ENCODE measurements at places on chromosomes 5 and 9.

- no peak for DNase-seq
Measured at GRCh38 chr5:31909073-31909472, 265.0 kb downstream of the GOLPH3 start.

GRCh38 chr5:169653091-169653490 is 16.0 kb downstream of the DOCK2 start:
- no peak for DNase-seq

- no peak for DNase-seq
Measured at GRCh38 chr9:8916771-8917170, 1117.2 kb upstream of the DMAC1 start.

- no peak for DNase-seq
Measured at GRCh38 chr9:88221105-88221504, 82.8 kb upstream of the SPATA31C2 start.

GRCh38 chr9:37624073-37624472 is 26.7 kb upstream of the FRMPD1 start:
- DNase-seq = no peak

- DNase-seq = no peak
Measured at GRCh38 chr5:114612406-114612805, 250.5 kb downstream of the KCNN2 start.

GRCh38 chr9:34544035-34544434 is 21.2 kb upstream of the ENHO start:
- no peak for DNase-seq

- DNase-seq = no peak
Measured at GRCh38 chr9:92614123-92614510, 55.8 kb downstream of the IPPK start.

- no peak for DNase-seq
Measured at GRCh38 chr5:56317923-56318561, 84.9 kb upstream of the ANKRD55 start.

- no peak for DNase-seq
Measured at GRCh38 chr9:87301371-87301770, 196.3 kb upstream of the DAPK1 start.

GRCh38 chr9:118439441-118439840 is 735.2 kb downstream of the TLR4 start:
- no peak for DNase-seq

DNA sequence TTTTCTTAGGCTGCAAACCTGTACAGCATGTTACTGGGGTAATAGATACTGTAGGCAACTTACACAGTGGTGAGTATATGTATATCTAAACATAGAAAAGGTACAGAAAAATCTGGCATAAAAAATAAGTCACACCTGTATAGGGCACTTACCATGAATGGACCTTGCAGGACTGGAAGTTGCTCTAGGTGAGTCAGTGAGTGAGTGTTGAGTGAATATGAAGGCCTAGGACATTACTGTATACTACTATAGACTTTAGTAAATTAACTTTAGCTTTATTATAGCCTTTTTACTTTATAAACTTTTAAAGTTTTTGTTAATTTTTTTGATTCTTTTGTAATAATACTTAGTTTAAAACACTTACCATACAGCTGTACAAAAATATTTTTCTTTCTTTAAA is 51.3 kb downstream of the DENND4C start:
- DNase-seq = no peak

DNA sequence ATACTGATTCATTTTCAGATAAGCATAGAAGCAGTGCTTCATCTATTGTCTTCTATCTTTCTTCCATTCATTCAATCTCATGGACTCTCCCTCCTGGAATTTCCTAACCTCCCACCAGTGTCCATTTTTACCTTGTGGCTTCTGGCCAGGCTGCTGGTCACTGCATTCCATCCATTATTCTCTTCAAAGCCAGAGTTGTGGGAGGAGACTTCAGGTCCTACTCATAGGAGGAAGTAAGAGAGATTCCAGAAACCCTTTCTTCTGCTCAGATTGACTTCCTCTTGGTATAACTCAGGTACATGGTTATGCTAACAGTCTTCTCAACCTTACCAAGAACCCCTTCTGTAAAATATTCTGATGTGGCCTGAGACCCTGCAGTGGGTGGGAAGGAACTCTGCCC is 153.3 kb upstream of the SLC12A2 start:
- no peak for DNase-seq

GRCh38 chr5:20276959-20277263 is 288.9 kb upstream of the CDH18 start:
- no peak for DNase-seq

- no peak for DNase-seq
Measured at GRCh38 chr9:38419181-38419580, 5.1 kb downstream of the IGFBPL1 start.

- DNase-seq = no peak
Measured at GRCh38 chr5:132387640-132388117, 18.2 kb downstream of the SLC22A5 start.

GRCh38 chr9:76213751-76214150 is 180.5 kb downstream of the RFK start:
- DNase-seq = no peak

- DNase-seq = no peak
Measured at GRCh38 chr5:117942861-117943519, 1045.4 kb downstream of the DTWD2 start.

GRCh38 chr5:113250341-113250953 is 184.3 kb downstream of the TSSK1B start:
- DNase-seq = no peak

- DNase-seq = no peak
Measured at GRCh38 chr5:110945874-110946436, 125.6 kb upstream of the TSLP start.

DNA sequence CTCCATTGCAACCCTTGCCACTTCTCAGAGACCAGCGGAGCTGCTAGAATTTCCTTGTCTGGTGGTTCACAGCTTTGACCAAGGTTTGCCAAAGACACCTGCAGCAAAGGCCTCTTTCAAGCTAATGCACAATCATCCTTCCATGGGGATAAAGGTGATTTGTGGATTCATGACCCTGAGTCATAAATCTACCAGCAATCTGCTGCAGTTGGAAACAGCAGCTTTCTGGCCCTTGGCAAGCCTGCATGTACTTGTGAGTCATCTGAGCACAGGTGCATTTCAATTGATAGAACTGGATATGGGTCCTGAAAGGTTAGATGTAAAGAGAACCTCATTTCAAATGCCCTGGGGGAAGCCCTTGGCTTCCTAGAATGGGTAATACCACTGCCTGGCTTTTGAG is 21.6 kb upstream of the TCF7 start:
- no peak for DNase-seq

- no peak for DNase-seq
Measured at GRCh38 chr5:9362600-9362999, 183.3 kb downstream of the SEMA5A start.

DNA sequence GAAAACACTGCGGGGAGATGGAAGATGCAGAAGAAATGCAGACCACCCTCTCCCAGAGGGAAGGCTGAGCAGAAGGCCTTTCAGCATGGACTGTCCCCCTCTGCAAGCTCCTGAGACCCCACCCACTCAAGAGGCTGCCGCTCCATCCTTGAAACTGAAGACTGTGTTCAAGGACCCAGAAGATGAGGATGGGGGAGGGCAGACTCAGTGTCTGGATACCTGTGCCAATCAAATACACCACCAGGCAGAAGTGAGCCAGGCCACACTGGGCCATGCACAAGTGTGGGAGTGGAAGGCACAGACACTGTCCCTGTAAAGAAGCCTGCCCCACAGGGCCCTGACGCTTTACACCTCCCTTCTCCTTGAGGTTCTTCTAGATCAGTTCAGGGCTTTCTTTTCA is 40.0 kb upstream of the IPPK start:
- DNase-seq = no peak

- no peak for DNase-seq
Measured at GRCh38 chr9:113774963-113775362, 101.1 kb upstream of the ZNF618 start.

DNA sequence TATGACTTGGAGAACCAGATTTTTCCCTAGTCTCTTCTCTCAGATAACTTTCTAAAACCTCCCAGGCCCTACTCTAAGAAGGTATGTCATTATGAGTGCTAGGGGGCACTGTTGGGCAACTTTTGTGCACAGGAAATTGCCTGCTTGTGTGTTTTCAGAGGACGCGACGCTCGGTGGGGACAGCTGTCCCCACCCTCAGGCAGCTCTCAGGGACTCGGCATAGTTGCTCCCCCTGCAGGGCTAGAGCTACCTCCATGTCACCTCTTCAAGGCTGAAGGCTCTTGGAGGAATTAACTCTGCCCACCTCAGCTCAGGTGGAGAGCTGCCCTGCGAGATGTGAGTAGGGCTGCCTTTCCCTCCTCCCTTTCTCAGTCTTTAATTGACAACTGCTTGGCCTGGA is 10.2 kb upstream of the TIFAB start:
- DNase-seq = peak; percentile 21

DNA sequence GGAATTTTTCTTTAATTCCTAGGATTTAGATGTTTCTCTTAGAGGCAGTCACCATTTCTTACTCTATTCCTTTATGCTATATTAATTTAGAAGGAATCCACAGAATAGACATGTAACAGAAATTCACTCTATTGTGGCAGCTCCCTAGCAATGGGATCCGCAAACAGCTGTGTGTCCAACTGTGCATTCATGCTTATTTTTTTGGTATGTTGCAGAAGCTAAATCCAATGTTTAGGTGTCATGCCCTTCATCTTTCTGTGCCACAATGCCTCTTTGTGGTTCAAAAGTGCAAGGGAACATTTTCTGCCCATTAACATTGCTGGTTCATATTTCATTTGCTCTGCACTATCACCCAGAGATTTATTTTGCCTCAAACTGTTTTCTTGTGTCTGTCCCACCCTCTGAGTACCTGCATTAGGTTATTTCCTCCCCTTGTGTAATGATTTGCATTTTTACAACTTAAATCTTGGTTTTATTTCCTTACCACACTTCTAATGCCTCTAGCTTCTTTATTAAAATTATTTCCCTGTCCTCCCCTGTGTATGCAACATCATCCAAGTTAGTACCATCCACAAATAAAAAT is 816.5 kb downstream of the EFNA5 start:
- no peak for DNase-seq

GRCh38 chr5:74392711-74393351 is 247.7 kb downstream of the ENC1 start:
- no peak for DNase-seq

GRCh38 chr9:70954596-70955143 is 166.8 kb downstream of the TRPM3 start:
- no peak for DNase-seq

DNA sequence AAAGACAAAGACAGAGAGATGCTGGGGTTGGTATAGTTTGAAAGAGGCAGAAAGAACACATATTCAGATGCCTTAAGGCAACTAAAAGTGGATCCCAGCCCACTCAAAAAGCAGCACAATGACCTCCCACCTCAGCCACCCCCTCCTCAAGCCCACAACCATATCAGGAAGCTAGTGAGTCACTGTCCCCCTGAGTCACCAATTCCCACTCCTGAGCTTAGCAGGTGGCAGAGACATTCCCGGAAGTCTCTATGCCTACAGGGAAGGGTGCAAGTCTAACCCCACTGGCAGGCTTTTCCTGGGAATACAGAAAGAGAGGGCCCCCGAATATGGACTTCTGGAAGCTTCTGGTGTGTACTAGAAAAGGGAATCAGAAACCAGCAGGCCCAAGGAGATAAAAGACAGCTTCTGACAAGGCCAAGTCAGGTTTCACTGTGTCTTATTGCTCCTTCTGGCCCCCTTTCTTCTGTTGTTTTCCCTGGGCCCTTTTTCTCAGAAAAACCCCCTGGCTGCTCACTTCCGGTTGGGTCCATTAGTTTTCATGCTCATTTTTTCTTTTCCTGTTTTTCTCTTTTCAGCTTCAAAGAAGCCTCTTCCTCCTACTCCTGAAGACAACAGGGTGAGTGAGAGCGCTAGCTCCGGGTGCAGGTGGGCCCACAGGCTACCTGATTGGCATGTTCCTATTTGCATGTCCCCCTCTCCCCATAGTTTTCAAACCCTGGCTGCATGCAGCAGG is 36.8 kb downstream of the ITK start:
- peak; percentile 34 for DNase-seq

- DNase-seq = no peak
Measured at GRCh38 chr9:109765830-109766229, 14.2 kb upstream of the PALM2AKAP2 start.

DNA sequence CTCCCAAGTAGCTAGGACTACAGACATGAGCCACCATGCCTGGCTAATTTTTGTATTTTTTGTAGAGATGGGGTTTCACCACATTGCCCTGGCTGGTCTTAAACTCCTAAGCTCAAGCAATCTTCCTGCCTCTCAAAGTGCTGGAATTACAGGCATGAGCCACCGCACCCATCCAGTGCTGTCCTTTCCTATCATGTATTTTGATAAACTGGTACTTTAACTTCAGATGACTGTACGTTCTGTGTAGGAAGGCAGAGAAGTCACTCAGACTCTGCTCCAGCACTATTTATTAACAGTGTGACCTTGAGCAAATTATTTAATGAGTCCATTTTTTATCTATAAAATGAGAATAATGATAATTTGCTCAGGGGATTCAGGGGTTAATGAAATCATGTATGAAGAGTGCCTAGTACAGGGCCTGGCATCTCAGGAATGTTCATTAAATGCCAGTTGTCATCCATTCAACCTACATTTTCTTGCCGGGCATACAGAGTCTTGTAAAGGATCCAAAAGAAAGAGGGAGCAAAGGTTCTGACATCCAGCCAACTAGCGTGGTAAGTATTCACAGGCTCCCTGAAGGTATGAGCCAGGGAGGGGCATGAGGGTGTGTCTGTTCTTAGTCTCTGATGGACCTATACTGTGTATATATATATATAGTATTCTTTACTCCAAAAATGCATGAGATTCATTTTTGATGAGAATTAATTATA is 201.9 kb downstream of the PBX3 start:
- no peak for DNase-seq

DNA sequence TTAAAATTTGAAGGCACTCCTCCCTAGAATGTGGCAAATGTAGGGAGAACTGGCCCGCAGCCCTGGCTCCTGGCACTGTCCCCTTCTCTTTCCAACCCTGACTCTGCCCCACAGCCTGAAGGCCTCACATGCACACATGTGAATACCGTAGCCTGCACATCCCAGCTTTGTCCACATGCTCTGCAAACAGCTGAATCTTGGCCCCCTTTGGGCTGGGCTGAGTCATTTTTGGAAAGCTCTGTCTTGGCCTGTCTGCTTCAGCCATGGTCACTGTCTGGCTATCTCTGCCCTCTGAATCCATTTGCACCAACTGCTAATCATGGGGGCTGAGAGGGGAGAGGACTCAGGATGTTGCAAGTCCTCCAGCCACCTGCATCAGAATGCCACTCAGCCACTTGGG is 22.1 kb upstream of the GALNT10 start:
- DNase-seq = no peak

DNA sequence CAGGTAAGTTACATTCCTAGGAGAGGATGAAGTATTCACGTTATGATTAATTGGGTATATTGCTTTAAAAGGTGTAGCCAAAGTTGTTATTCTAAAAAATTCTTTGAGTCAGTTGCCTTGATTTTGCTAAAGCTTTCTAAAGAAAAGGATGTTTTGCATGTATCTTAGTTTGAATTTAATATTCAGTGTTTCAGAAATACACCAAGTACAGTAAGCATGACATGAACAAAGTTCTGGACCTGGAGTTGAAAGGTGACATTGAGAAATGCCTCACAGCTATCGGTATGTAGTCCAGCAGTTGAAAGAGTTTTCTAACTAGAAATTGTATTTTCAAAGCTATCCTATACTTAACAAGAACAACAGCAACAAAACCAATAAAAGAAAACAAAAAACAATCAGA is 14.2 kb downstream of the ANXA1 start:
- no peak for DNase-seq

- DNase-seq = no peak
Measured at GRCh38 chr5:113043491-113043931, 66.9 kb downstream of the DCP2 start.

Measured in T-helper 9 cell (primary cell).